ENCODE measurements at places on chromosomes 6 and 20. TPM values are rescaled to one million over a fixed set of nuclear protein-coding genes. Genes with fewer than 3 reads are reported as not detected.

- DNase-seq = no peak
These were observed 412.1 kb downstream of the QKI start for GRCh38 chr6:163826629-163827028.

- DNase-seq = peak; percentile 58
These were observed 778 bp downstream of the PSMG4 start for GRCh38 chr6:3259491-3259958.

DNA sequence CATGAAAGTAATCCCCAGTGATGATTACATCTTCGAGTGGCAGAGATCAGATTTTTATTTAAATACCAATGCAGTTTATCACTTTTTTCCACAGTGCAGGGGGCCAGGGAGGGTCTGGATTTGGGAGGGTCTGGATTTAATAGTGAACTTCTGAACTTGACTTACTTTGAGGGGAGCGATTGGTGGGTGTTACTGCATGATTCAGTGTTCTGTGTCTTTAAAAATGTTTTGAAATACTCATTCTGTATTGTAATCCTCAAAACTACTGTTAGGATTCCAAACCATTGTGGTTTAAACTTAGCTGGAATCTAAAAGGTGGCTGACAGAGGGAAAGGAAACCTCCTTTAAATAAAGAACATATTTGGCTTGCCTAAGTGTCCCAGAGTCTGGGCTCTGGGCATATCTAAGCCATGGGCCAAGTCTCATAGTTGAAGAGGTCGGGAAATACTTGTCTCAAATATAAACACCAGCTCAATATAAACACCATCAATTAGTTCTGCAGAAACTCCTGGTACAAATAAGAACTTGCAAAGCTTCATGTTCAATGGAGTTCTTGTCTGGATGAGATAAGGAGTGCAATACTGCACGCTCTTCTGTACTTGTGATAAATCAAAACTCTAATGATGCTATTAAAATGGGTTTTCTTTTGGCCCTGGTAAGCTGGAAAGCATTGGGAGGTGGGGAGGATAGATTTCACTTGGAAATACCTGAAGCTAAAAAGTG, 14.4 kb downstream of the JARID2 start:
- no peak for DNase-seq

DNA sequence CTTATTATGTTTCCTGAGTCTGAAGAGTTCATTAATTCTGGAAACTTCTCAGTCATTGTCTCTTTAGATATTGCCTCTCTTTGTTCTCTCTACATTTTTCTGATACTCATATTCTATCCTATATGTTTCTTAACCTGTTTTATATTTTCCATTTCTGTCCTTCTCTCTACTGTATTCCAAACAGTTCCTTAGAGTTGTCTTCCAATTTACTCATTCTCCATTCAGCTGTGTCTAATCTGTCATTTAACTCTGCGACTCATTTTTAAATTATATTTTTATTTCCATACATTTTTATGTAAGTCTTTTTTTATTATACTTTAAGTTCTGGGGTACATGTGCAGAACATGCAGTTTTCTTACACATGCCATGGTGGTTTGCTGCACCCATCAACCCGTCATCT, 251.8 kb downstream of the NRN1 start:
- DNase-seq = no peak

- no peak for DNase-seq
These were observed 13.0 kb upstream of the GRM4 start for GRCh38 chr6:34158876-34159275.

Gene GLP1R
- total RNA-seq = not detected

Measured in G401 (cell line).